Smooth muscle cell of trachea (primary cell): ENCODE measurements at places on chromosomes 11 and 22. TPM values are rescaled to one million over a fixed set of nuclear protein-coding genes. Genes with fewer than 3 reads are reported as not detected.

The KCNQ1OT1 gene
- 5.0 and 7.7 TPM in 2 replicates for total RNA-seq

The PRG3 gene
- total RNA-seq, result not detected in 2 replicates

The SESN3 gene
- total RNA-seq, result 56.4 and 68.4 TPM in 2 replicates

The OR4D6 gene
- not detected in 2 replicates for total RNA-seq

The MFRP gene
- total RNA-seq, result under 0.01 TPM in 2 replicates
